Stimulated activated CD4-positive, alpha-beta T cell treated with anti-CD3 and anti-CD28 coated beads, TNF-alpha, amount 100 ng/mL, for 4 hours (primary cell): ENCODE measurements at places on chromosomes 7 and 10.

DNA sequence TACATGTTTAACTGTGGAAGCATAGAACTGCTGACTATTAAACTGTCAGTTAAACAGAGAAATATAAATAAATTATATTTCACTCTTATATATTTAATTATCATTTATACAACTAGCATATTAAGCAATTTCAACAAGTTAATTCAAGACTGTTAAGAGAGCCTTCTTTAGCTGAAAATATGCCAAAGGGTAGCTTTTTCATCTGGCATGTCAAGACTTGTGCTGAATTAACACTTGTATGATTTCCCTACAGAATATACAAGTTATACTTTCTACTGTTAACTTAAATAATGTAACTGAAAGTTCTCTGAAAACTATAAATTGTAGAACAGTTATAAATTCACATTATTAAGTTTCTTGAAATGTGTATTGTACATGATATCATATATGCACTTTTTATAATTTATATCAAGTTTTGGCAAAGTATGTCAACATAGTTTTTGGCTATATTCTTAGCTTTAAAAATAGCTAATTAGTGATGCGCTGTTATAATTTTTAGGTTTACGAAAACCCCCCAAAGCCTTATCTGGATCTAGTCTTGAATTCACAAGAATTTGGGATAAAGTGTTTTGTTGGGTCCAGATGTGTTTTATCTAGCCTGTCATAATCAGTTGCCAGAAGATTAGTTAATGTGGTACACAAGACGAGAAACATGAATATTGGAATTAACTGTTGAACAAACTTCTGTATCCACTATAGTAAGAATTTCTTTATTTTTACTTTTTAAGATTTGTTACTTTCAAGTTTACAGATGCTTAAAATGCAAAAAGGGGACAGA, 231.1 kb upstream of the FOXP2 start:
- DNase-seq, result no peak

DNA sequence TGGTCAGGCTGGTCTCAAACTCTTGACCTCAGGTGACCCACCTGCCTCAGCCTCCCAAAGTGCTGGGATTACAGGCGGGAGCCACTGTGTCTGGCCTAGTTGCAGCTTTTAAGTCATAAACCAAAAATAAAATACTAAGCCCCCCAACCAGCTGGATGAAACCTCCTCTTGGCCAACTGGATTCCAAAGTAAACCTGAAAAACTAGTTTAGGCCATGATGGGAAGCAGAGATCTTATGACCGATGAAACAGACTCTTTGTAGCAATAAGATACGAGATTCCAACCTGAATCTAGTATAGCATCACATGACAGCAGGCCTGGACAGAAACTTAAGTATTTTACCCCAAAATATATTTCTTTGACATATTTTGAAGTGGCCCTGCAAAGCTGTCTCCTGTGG, 9.1 kb upstream of the MCM10 start:
- no peak for DNase-seq

DNA sequence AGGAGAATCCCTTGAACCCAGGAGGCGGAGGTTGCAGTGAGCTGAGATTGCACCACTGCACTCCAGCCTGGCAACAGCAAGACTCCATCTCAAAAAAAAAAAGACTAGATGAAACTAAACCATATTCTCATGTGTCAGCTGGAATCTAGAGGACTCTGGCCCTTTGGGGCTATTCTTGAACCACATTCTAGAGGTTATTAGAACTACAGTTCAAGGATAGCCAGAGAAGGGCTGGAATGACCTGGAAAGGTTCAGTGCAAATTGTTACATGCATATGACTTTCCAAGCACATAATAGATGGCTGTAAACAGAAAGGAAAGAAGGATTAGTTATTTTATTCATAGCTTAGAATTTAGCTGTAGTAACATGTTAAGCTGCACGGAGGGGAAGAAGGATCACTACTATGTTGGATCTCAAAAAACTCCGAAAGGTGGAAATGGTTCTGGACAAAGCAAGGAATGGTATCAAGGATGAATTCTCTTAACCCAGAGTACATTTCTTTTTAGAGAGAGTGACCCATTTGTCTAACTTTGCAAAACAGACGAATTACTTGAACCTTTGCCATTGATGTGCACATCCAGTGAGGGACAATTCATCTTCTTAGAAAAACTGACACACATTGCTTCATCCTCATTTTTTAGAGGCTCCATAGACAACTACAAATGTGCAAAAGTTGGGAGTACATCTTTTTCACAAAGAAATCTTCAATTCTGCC, 124.0 kb upstream of the SAMD8 start:
- no peak for DNase-seq

DNA sequence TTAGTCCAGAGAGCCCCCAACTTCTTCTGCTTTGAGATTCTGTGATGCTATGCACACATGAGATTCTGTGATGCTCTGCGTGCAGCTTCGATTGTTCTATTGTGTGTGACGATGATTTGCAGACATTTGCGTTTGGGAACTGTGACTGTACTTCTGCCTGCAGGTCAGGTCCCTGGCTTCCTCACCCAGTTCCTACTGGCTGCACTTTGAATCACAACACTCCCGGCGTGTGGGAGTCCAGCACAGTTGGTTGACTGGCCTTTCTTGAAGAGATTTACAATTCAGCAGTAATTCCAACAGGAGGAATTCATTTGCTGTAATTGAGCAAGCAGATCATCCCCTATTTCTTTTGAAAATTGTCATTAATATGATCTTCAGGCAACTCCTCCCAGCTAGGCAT, 252.2 kb upstream of the YAE1 start:
- DNase-seq, result no peak
